ENCODE measurements at places on chromosomes 6 and 20.

- DNase-seq, result no peak
Observed at GRCh38 chr6:137808191-137808590, 58.9 kb upstream of the TNFAIP3 start.

DNA sequence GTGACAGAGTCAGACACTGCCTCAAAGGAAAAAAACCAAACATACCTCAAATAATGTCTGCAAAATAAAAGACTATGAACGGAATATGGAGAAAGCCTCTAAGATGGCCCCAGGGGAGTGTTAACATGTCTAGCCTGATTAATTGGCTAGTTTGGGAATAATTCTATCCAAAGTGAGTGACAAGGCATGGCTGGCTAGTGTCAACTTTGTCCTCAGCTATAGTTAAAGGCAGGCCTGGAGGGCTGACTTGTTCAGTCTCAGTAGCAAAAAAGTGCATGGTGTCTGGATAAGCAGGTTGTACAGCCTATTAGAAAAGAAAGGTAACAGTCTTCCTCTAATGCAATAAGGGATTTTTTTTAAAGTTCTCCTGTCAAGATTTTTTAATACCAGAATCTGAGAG lies 32.7 kb downstream of the GCNT2 start:
- DNase-seq, result no peak

DNA sequence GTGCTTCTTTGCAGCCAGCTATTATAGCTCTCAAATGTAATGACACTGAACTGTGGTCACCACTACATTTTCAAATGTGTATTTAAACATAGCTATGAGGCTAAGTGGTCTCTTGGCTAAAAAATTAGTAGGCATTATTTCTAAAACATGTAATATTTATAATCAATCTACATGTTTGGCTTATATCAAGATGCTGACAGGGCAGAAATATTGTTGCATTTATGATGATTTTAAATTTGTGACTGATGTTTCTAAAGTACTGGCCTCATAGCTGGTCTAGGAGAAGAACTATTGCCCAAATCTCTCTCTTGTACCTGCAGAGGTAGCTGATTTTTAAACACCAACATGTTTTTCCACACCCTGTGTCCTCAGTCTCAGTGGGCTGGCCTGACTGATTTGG lies 298.2 kb downstream of the PAX1 start:
- no peak for DNase-seq

DNA sequence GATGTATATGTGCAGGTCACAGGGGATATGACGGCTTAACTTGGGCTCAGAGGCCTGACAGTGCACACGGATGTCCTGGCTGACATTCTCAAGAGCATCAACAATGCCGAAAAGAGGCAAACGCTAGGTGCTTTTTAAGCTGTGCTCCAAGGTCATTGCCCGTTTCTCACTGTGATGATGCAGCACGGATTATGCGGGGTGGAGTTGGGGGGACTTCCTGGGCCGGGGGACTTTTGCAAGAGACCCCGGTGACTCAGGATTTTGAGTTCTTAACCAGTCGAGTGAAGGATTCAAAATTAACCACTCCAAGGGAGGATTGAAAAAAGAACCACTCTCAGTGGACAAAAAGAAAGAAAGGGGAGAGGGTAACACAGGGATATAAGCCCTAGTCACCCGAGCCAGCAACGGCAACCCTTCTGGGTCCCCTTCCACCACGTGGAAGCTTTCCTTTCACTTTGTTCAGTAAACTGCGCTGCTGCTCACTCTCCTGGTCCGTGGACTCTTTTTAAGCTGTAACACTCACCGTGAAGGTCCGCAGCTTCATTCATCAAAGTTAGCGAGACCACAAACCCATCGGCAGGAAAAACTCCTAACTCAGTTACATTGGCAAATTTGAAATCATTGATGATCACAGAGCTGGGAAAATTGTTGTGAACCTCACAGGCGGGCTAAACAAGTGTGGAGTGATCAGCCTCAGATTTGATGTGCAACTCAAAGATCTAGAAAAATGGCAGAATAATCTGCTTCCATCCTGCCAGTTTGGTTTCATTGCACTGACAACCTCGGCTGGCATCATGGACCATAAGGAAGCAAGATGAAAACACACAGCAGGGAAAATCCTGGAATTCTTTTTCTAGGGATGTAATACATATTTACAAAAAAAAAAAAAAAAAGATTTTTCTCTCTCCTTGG lies 199.3 kb downstream of the ARID1B start:
- DNase-seq, result peak; percentile 14

- no peak for DNase-seq
Observed at GRCh38 chr6:74870403-74870802, 335.4 kb downstream of the COL12A1 start.

DNA sequence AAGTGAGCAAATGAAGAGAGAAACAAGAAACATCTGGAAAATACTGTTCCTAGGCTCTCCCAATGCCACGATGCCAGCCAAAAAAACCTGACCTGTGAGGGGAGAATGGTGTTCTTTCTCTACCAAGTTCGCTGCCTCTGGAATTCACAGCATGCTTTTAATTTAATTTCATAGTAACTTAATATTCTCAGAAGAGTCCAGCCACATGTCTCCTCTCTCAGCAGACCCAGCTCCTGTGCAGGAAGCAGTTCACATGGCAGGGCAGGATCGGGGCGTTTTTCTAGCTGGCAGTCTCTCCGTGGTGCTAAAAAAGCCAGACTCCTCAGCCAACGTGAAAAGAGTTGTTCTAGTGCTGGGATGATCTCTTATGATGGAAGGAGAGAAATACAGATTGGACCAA lies 57.5 kb downstream of the BFSP1 start:
- DNase-seq, result no peak

- no peak for DNase-seq
Observed at GRCh38 chr6:110250058-110250457, 69.8 kb downstream of the CDC40 start.

GRCh38 chr6:166614171-166614583 lies 12.9 kb downstream of the RPS6KA2 start:
- DNase-seq, result no peak

- no peak for DNase-seq
Observed at GRCh38 chr20:4507288-4507719, 214.4 kb upstream of the PRND start.

DNA sequence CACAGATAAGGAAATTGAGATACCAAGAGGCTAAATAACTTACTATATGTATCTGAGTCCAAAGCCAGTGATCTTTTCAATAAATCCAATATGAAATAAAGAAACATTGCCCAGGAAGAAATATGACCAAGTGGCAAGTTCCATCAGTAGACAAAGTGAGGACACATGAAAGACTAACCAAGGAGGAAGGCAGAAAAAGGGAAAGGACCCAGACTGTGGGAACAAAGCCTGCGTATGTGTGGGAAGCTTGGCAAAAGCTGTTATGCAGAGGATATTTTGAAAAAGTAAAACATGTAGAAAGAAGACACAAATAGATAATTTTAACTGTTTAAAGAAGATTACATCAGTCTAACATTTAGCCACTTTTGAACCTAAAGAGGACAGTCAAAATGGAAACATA lies 264.4 kb upstream of the PRDM1 start:
- DNase-seq, result no peak

GRCh38 chr6:82270881-82271635 lies 23.5 kb upstream of the IBTK start:
- peak; percentile 48 for DNase-seq

GRCh38 chr20:4656491-4656890 lies 65.2 kb upstream of the PRND start:
- no peak for DNase-seq

GRCh38 chr6:41201764-41202173 lies 820 bp upstream of the TREML2 start:
- DNase-seq, result peak; percentile 27

DNA sequence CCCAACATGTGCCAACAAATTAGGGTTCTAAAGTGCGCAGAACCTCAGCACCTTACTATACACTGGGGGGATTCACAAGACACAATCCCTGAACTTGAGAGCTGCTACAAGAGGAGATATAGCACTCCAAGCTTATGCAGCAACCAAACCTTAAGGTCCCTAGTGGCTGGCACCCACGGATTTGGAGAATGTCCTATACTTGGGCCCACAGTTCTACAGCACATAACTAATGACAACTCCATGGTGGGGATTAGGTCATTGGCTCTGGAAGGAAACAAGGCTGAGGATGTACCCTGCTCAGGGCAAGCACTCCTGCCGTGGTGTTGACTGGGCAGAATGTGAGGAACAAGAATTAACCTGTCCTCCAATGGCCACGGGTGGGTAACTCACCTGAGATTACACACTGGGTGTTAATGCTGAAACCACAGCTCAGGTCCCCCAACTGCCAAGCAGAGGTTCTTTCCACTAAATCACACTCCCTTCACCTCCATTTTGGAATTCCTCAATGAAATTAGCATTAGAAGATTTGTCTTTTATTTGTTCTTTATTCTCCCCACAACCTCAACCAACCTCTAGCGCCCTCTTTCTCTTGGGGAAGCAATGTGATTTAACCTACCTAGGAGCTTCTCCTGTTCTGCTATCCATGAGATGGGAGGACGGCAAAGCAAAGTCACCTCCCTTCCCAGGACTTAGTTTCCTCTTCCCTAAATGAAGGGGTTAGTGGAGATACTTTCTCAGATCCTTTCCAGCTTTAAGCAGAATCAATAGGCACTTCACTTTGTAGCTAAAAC lies 32.0 kb downstream of the TRERF1 start:
- no peak for DNase-seq

GRCh38 chr6:13870214-13870830 lies 54.4 kb upstream of the RNF182 start:
- no peak for DNase-seq

DNA sequence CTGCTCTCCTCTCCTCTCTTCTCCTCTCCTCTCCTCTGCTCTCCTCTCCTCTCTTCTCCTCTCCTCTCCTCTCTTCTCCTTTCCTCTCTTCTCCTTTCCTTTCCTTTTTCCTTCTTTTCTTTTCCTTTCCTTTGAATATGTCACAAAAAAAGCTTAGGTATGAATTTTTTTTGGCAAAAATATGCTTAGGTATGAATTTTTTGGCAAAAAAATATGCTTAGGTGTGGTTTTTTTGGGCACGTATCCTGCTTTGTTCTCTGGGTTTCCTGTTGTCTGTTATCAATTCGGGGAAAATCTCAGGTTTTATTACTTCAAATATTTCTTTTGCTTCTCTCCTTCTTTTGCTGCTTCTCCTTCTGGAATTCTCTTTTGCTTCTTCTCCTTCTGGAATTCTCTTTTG lies 155.5 kb upstream of the PMEPA1 start:
- DNase-seq, result no peak

DNA sequence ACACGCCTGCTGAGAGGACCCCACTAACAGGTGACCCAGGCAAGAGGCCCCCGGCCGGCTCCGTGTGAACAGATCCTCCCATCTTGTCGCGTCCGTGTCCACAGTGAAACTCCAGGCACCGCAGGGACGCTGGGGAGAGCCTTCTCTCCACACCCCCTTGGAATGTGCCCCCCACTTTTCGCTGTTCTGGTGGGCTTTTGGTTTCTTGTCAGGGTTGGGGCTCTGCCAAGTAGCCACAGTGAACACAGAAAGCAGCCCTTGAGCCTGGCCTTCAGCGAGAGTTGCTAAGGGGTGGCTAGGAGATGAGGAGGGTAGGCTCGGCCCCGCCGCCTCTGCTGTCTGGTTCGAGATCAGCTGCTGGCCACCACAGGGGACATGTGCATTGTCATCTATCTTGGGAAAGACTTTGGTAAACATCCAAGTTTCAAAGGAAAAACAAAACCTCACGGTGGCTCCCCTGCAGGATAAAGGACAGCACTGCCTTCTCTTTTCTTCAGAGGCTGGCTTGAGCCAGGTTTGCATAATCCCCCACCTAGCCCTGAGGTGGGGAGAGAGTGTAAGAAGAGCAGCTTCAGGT lies 22.7 kb downstream of the SYNDIG1 start:
- DNase-seq, result no peak

GRCh38 chr20:7911586-7912330 lies 28.5 kb downstream of the HAO1 start:
- DNase-seq, result no peak

GRCh38 chr6:64231928-64232327 lies 596.3 kb downstream of the PHF3 start:
- no peak for DNase-seq

DNA sequence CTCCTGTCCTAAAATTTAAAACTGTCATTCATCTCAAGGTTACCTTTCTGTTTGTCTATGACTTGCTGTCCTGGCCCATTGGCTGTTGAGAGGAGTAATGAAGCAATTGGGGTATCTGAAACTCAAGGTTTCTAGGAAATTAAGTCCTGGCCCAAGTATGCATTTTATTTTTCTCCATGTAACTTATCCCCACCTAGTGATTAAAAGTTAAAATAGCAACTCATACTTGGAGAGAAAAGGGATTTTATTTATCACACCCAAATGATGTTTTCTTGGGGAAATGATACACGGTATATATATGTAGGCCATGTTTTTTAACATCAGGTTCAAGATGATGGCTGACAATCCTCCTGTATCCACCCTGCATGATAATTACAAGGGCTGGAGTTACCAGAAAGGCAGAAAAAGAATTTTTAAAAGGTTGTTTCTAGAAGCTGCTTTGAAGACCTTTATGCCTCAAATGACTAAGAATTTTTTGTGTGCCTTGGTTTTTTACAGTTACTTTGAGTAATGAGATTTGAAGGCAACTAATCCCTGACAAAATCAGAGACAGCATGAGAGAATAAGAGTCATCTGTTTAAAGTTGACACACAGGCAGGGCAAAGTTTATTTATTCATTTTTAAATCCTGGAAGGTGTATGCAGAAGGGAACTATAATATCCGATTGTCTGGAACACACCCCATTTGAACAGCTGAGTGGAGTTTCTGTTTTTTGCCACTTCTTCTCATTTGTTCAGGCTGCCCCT lies 28.9 kb upstream of the C6orf58 start:
- no peak for DNase-seq

DNA sequence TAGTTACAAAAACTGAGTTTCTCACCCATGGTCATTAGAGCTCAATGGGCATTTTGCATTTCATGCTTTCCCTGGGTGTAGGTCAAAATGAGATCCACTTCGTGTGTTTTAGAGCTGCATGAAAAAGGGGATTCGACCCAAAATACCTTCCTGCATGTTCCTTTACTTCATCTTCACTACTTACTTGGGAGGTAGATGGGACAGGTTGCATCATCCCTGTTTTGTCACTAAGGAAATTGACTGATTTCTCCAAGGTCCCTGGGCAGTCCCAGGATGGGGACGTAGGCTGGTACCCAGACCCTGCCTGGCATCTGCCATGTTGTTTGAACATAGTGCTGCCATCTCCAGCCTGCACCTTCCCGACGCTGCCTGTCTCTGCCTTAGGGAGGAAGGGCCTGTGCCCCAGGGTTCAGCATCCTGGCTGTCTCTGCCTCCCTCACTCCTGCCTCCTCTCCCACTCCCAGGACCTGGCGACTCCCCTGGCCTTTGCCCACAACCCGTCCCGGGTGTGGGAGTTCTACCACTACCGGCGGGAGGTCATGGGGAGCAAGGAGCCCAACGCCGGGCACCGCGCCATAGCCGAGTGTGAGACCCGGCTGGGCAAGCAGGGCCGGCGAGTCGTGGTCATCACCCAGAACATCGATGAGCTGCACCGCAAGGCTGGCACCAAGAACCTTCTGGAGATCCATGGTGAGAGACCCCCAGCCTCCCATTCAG lies 17.0 kb downstream of the SIRT5 start:
- DNase-seq, result no peak

GRCh38 chr6:146931214-146931613 lies 273.0 kb upstream of the STXBP5 start:
- no peak for DNase-seq

- DNase-seq, result no peak
Observed at GRCh38 chr6:137430954-137431353, 63.2 kb downstream of the OLIG3 start.

Data from CD4-positive, alpha-beta T cell treated with Interferon alpha-2 for 1 hour (primary cell).